ENCODE measurements at places on chromosomes 3 and 15.

DNA sequence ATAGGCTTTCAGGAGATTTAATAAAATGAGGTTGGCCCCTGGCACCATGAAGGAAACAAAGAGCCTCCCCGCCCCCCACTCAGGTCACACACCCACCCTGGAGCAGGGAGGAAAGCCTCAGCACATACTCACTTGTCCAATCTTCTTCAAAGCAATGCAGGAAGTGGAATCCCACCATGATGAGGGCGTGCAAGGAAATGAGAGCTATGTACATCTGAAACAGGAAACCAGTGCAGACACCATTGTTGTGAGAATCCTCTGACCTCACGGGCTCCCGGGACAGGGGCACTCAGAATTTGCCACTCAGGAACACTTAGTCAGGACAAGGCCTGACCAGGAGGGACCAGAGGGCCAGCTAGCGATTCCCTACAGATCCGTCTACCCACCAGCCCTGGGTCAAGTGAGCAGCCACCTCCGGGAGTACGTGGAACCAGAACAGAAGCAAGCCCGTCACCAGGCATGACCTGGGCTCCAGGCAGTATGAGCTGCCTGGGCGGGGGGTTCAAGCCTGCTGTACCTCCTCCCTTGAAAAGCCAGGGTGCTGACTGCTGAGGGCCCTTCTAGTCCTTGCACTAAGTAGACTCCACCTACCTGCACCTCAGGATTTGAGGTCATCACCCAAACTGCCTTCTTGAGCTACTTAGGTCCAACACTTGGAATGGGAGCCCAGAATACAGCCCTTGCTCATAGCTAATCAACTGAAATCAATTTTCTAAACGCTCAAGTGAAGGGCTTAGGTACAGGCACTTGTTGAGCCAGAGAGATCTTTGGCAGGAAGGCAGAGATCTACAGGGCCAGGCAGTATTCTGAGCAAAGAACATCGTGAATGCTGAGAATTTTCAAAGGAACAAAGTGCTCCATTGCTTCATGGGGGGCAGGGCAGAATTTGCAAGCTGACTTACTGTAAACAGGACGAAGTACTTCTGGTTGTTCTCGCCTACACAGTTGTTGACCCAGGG, 42.7 kb downstream of the ZDHHC3 start:
- DNase-seq: no peak

- DNase-seq: peak; percentile 36
Measured at GRCh38 chr3:198079771-198080520, 119.9 kb downstream of the LMLN start.

GRCh38 chr3:16667633-16668032, 62.4 kb upstream of the DAZL start:
- DNase-seq: no peak

- no peak for DNase-seq
Measured at GRCh38 chr3:18499301-18499700, 74.2 kb upstream of the SATB1 start.

DNA sequence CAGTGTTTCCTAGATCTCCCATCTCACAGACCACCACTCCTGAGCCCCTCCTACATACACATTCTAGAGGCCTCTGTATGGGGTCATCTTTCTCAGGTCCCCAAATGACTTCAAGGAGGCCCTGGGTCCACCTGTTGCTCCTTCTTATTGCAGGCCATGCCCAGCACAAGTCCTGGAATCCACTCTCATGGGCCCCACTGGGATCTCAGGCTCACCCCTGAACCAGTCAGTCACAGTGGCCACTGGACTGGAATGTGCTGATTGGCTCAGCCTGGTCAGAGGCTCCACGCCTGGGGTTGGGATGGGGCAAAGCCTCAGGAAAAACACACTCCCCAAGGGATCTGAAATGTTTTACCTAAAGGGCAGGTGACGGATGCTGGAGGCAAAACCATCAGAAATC, 55.7 kb downstream of the SPSB4 start:
- no peak for DNase-seq

DNA sequence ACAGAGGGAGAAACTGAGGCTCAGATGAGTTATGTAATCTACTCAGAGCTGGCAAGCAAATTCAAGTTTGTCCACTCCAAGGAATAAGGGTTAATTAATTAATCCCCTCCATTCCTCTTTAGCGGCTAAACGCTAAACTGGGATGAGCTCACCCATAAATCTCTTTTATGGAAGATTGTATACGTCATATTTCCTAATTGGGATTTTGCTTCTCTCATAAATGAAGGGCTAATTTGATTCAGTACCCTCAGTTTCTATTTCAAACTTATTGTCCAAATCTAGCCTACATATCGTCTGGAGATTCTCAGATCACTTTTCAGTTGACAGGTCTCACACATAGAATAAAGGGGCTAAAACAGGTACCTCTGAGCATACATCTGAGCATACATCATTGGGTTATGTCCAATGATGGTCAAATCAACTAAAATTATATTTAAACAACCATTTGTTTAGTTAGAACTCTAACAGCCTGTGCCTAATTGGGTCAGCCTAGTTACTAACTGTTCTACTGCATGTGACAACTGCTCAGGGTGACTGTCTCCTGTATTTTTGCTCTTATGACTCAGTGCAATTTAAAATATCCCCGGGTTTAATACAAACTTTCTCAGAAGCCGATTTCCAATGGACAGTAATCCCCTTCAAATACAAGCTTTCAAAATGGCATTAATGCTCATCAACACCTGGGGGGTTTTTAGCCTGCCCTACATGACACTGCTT, 57.6 kb upstream of the PLXND1 start:
- DNase-seq: no peak

DNA sequence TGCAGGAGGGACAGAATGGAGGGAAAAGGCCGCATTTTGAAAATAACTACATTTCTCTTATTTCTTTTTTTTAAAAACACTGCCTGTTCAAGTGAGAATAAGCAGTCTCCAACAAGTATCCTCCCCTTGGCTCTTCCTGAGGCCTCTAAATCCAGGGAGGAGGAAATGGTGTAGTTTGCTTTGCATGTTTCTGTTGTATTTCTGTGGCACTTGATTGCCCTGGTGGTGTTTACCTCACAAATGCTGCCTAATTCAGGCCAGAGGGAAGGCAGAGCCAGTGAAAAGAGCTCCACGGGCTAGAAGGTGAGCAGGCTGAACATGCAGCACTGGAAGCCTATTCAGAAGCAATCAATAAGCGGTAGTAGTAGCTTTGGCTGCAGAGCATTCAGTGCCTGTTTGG, 149.3 kb upstream of the ATP11B start:
- no peak for DNase-seq

DNA sequence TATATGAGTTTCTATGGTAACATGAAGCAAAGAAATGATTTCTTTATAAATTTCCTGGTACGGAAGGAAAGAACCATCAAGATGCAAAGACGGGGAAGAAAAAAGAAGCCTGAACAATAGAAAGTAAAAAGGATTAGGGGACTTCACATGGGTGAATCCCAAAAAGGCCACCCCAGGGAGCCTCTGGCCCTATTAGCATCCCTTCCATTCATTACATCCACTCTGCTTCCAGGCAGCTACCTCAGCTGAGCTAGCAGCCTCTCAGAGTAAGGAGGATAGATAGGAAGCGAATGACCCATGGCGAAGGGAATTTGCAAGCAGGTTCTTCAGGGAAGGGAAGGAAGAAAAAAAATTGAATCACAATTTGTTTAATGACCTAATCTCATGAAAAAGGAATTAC, 81.6 kb downstream of the GABRB3 start:
- DNase-seq: no peak

DNA sequence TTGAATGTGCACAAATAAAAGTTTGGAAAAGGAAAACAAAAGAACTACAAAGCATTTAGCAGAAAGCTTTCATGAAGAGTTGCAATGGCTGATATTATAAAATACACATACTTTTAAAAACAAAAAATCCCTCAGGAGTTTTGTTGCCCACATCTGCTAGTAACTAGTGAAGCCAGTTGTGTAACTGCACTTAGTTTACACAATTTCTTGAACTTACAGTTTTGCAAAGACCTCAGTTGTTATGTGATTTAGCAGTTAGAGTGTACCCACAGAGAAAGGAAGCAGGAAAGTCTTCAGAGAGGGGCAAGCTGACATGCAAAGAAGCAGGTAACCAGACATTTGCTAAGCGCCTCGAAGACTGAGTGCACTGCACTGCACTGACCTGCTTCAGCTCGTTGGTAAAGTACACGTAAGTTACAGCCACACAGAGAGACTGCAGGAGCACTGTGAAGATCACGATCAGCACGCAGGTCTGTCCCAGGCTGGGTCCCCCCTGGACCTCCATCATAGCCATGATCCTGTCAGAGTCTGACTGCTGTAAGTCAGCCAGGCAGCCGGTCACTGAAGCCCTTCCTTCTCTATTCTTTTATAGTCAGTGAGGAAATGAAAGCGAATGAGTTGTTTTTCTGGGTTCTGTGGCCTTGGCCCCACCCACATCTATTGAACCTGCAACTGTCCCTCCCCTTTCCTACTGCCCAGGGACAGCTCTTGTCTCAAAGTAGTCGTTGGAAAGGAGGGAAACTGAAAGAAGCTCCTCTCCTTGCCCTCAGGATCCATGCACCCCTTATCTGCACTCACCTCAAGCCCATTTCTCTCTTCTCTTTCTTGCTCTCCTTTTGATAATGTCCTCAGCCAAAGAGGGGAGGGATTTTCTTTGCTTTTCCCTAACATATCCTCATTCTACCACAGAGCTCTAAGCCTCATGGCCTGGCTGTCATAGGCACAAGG, at the start of gene TNFSF10:
TNFSF10 (minus strand) TSS at position 560 of the 948 bp plus-strand sequence; CDS start at position 514, 46 bp downstream.
- peak; percentile 13 for DNase-seq

DNA sequence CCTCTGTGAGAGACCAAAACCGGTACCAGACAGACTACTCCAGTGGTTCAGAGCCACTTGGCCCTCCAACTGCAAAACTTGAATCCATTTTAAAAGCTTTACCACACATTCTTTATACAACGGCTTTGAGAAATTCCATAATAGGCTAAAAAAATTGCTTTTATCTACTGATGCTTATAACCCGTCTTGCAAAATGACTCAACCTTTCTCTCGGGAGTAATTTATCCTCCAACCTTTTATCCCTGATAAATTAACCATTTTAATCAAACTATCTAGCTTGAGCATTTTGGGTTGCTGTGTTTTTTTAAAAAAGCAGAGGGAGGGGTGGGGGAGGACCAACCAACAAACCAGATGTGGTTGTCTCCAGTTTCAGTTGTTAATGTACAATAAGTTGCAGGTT, 275.7 kb upstream of the LRTM1 start:
- DNase-seq: no peak

DNA sequence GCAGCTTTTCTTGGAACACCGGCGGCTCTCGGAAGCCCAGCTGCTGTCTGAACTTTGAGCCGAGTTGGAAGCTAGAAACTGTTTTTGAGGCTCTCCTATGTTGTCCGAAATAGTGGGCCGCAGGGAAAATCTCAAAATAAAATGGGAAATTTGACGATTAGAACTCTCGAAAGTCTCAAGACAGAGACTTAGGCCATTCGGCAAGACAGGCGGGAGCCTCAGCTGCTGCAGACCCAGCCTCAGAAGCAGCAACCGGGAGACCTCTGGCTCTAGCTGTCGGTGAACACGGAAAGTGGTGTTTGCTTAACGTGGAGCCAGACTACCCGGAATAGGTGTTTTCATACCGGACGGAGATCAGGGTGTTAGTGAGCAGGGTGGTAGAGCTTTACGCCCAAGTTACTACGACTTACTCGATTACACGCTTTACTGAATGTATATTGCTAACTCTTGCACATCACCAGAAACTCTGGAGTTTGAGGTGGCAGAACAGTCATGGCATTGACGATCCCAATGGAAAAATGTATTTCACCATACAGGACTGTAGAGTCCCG, 357 bp upstream of the MAN2C1 start:
- no peak for DNase-seq

DNA sequence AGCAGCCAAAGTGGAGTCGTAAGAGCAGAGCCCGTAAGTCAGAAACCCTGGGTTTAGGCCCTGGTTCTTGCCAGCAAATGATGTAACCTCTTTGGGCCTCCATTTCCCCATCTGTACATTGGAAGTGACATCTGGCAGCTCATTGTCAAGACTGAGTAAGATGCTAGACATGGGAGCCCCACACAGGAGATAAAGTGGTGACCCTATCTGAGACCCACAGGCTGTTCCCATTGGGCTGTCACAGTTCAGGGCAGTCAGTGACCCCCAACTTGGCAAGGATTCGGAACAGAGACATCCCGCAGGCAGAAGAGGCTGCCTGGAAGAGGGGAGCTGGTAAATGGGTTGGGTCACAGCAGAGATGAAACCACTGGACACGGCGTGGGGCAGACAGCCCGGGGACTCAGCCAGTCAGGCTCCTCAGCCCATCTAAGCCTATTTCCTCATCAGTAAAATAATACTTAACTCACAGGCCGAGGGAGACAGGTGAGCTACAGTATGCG, 1.8 kb downstream of the CLN6 start:
- peak; percentile 43 for DNase-seq
